ENCODE measurements at places on chromosomes 4 and X.

GRCh38 chr4:128502818-128503527 is 215.4 kb upstream of the PGRMC2 start:
- no peak for DNase-seq

DNA sequence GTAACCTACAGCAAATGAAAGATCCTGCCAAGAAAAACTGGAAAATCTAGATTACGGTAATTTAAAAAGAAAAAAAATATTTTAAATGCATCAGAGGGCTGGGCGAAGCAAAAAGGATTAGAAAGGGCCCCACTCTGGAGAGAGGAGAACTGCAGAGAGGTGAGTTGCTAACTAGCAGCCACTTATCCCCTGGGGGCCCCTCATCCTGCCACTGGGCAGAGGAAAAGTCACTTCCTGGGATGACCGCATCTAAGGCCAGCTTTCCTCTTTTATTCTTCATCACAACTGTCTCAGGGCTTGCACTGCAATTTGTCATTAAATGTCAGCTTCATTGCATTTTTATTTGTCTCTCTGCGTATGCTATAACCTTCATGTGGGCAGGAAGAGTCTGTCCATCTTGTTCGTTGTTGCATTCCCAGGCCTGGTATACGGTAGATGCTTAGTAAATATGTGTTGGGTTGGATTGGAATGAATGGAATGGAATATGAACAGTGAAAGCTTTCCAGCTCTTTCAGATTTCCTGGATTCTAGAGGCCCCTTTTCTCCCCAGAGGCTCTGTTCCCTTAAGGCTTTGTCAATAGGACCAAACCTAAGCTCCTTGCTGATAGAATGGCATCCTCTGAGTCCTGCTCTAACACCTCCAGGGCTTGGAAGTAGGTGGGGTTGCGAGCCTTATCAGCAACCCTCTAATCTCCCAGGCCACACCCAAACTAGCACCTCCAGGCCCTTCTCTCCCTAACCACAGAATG is 58.9 kb downstream of the TLR10 start:
- no peak for DNase-seq

DNA sequence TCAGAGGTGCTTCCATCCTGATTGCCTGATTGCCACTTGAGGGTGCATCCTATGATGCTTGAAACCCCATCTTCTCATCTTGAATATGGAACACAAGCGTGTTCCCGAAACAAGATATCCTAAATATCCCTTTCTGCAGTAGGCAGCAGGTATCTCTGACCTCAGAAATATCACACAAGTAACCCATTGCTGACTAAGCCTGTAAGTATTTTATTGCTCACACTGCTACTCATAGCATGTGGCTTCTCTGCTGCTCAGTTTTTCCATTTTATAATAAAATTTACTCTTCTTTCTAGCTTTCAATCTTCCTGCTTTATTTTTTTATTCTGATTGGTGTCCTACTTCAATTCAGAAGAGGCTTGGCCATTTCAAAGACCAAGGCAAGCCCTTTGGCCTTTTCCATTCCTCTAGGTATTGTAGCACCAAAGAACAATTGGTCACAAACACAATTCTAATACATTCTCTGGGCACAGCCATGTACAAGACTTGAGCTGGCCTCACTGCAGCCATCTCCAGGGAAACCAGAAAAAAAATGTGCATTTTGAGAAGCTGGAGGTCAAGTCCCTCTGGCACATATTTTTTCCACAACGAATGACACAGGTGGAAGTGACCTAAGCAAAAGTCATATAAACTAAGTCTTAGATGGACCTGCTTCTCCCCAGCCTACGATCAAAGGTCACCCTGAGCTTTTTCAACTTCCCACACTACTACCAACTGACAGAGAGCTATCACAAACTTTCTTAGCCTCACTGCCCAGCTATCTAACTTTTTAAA is 107.0 kb downstream of the OR13H1 start:
- no peak for DNase-seq

GRCh38 chr4:33381816-33382215 is 2661.6 kb downstream of the PCDH7 start:
- no peak for DNase-seq

- DNase-seq, result no peak
These were observed 5.4 kb upstream of the LRAT start for GRCh38 chr4:154738426-154738825.

DNA sequence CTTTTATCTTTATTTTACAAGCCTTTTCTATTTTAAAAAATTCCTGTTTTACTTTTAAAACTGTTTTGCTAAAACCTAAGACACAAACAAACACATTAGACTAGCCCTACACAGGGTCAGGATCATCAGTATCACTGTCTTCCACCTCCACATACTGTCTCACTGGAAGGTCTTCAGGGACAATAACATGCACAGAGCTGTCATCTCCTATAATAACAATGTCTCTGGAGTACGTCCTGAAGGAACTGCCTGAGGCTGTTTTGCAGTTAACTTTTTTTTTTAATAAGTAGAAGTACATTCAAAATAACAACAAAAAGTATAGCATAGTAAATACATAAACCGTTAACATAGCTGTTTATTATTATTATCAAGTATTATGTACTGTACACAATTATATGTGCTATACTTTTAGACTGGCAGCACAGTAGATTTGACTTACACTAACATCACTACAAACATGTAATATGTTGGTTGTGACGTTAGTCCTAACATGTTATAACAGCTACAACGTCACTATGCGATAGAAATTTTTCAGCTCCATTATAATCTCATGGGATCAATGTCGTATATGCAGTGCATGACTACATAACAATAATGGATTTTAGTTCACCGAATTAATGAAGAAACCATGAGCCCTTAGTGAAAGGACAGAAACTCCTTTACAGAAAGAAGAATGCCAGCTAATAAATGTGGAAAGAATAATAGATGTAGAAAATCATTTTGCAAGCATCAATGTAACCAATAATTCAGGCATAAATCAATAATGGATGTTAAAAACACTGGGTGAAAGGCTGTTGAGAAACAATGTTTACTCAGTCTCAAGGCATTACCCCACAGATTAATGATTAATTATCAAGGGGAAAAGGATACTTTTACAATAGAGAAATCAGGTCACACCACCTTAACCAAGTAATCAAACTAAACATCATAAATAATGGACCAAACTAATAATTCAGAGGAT is 49.2 kb downstream of the FBXW7 start:
- no peak for DNase-seq

GRCh38 chr4:22962295-22962694 is 269.6 kb downstream of the GBA3 start:
- no peak for DNase-seq

- DNase-seq, result no peak
These were observed 36.8 kb upstream of the REST start for GRCh38 chr4:56870946-56871345.

DNA sequence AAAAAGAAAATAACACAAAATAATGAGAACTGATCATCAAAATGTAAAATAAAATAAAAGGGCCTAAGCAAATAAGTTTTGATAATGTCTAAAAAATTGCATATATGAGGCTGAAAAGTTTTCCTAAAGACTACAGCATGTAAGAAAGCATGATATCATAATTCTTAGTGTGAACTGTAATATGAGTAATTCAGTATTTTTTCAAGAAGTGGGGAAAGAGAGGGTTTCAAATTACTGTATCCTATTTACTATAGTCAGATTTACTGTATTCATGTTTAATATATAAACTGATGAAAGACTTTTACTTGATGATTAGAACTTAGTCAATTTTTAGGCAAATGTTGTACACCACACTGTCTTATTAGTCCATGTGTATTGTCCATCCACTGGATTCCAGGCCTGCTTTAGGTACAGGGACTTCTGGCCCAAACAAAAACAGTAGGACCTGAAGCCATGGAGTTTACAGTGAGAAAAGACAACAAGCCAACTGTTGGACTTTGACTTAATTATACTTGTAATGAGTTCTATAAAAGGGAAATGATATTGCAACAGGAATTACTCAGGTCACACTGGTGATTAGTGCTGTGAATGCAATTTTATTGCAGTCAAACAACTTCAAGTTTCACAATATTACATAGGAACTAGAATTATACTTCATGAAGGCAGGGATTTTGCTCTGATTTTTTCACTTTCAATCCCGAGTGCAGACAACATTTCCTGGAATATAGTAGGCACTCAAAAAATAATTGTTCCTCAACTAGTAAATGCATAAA is 517.7 kb upstream of the GALNT7 start:
- DNase-seq, result no peak

DNA sequence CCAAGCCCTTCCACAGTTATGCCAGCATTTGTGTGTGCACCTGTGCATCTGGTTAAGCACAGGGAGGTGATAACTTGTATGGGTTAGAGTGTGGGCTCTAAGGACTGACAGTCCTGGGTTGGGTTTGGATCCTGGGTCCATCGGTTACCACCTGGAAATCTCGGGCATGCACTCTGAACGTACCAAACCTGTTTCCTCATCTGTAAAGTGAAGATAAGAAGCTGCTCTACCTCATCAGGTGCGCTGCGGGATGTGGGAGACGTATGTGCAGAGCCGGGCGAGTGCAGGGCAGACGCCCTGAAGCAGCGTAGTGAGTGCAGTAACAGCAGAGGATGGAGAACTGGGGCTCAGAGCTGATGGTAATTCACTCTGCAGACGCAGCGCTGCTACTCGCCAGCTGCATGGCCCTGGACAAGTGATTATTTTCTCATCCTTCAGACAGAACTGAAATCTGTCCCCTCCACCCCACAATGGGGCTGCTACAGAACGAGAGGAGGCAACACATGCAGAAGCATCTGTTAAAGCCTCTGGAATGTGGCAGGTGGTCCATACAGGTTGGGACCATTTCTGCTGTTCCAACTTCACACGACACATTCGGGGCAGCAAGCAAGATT is 64.4 kb downstream of the HADH start:
- DNase-seq, result no peak

- no peak for DNase-seq
These were observed 2004.3 kb upstream of the ADGRL3 start for GRCh38 chr4:59195839-59196238.

DNA sequence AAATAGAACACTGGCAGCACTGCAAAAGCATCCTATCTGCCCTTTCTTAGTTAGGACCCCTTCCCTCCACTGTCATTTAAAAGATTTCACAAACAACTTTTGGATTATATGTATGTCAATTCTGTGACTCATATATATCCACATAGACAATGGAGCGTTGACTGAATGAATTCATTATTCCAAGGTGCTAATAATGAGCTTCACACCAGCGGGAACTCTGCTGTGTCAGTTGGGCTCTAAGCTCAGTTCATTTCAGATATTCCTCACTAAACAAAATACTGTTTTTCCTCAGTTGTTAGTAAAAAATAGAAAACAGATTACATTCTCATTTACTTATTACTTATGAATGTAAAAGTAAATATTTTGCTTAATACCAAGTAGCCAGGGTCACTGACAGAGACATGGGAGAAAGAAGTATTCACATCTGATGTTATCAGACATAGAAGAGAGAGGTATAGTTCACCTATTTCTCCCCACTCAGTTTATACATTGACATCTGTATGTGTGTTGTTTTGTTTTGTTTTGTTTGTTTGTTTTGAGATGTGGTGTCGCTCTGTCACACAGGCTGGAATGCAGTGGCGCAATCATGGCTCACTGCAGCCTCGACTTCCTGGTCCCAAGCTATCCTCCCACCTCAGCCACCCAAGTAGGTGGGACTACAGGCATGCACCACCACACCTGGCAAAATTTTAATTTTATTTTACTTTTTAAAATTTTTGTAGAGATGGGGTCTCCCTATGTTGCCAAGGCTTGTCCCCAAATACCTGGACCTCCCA is 10.9 kb downstream of the NFKB1 start:
- no peak for DNase-seq

GRCh38 chrX:41064018-41064417 is 21.2 kb upstream of the USP9X start:
- no peak for DNase-seq

- DNase-seq, result no peak
These were observed 67.2 kb downstream of the LHFPL1 start for GRCh38 chrX:112612558-112612957.

DNA sequence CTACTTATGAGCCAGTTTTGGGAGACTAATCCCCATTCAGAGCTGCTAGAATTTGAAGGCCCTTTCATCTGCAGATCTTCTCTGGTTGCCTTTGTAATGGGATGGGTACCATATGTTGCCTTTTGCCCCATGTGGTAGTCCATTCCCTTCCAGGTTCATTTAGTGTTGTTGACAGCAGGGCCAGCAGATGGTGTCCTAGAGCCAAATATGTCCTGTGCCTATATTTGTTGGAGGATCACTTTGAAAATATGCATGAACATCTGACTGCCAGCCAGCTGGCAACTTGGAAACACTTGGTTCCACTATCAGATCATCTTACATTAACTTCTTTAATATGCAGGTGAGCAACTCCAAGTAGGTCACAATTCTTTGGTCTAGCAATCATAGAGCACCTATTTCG is 30.4 kb downstream of the CFAP299 start:
- DNase-seq, result peak; percentile 17

DNA sequence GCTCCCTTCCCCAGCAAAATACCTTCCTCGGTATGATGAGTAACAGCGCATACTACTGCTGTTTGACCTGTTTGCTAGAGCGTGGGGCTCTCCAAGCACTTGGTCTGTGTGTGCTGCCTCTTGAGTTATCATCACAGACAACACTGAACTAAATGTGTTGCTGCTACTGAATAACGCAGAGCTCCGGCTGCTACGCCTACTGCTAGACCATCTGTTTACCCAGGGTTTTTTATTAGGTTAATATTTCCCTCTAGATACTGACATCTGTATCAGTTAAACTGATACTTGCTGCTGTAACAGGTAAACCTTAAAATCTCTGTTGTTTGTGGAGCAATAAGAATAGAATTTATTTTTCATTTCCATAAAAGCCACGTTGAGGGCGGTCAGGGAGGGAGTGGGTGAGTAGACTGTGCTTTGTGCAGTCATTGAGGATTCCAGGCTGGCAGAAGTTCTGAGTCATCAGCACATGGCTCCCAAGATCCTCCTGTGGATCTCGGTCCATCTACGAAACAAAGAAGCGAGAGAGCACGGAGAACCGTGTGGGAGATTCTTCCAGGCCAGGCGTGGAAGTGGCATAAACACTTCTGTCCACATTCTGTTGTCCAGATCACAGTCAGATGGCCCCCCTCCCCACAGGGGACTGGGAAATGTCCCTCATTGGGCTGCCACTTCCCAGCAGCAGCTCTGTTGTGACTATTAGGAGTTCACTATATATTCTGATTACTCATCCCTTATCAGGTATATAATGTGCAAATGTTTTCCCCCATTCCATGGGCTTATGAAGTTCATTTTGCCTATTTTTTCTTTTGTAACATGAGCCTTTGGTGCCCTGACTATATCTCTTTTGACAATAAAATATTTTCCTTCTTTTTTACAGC is 14.1 kb downstream of the GRK4 start:
- no peak for DNase-seq

- DNase-seq, result no peak
These were observed 6.0 kb downstream of the RASL11B start for GRCh38 chr4:52868133-52868532.

- no peak for DNase-seq
These were observed 8.5 kb downstream of the CPZ start for GRCh38 chr4:8601086-8601485.
